ENCODE measurements at places on chromosomes 2 and 18.

DNA sequence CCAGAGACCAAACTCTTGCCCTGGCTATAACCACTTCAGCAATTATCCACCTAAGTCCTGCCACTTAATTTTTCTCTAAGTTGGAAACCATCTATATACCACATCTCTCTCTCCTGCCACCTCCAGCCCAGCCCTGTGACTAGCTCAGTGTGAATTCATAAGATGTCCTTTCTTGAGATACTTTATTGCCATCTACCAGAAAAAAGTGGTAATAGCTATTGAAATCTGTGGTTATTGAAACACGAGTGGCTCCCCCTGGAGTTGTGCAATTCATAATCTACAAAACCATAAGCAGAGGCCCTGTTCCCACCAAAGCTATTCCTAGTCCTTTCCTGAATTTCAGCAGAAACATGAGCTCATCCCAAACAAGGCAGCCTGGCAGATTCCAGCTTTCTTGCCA, 324.0 kb downstream of the TXNL1 start:
- DNase-seq = no peak

GRCh38 chr2:75634945-75635344, 11.6 kb upstream of the MRPL19 start:
- no peak for DNase-seq

DNA sequence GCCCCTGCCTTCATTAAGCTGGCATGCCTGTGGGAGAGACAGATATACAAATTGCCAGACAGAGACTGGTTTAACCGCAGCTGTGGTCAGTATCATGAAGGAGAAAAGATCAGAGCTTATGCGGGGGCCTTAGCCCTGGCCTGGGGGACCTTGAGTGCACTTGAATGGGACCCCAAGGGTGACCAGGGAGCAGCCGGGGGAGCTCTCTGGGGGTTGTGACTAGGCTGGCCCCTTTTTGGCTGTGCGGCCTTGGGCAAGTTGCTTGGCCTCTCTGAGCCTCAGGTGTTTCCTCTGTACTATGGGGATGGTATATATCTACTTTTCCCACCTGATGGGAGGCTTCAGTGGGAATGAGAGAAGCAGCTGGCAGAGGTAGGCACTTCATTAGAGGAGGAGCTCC, 35.7 kb downstream of the INHBB start:
- no peak for DNase-seq

- DNase-seq = no peak
Measured at GRCh38 chr2:139916822-139917221, 1136.6 kb upstream of the NXPH2 start.

All from bone marrow (tissue), 2 donors.